ENCODE measurements at places on chromosomes 12 and 14. TPM values are rescaled to one million over a fixed set of nuclear protein-coding genes. Genes with fewer than 3 reads are reported as not detected.

Gene DENR
- total RNA-seq, result 69.6 TPM

Gene OASL
- total RNA-seq, result 21.2 TPM

Gene PCBP2
- total RNA-seq, result 684 TPM

Gene NID2
- total RNA-seq, result 0.61 TPM
